ENCODE measurements at places on chromosomes 11 and 22.

GRCh38 chr11:117910525-117910924 is 18.7 kb downstream of the TMPRSS13 start:
- no peak for DNase-seq

- DNase-seq: no peak
Measured at GRCh38 chr22:47276450-47276820, 514.0 kb downstream of the TBC1D22A start.

DNA sequence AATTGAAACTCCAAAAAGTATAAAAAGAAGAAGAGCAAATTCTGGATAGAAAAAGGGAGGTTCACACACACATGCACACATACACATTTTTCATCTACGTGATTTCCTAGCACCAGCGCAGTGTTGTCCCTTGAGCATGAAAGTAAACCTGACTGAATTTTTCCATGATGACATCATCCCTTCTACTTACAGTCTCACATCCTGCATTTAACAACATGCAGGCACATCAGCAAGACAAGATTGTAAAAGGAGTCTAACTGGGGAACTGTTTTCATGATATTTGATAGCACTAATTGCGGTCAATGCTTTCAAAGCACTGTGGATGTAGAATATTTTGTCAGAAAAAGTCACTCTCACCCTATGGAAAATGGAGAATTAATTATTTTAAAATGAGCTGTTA is 36.6 kb downstream of the GAS2 start:
- DNase-seq: no peak

- DNase-seq: no peak
Measured at GRCh38 chr22:39475337-39475736, 18.5 kb downstream of the MGAT3 start.

DNA sequence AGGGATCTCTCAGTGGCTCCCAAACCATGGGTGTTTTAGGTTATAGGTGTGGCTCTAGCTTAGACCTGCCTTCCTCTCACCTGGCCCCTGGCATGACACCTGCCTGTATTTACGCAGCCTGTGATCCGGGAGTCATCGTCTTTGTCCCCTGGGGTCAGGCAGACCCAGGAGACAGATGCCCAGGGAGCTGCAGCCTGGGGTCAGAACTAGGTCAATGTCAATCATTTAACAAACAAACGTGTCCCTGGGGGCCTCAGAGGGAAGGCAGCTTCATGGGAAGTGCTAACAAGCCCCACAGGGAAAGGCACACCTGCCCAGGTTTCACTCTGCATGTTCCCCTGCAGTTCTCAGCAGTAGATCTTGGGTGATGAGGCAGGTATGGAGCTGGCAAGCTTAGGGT is 12.0 kb downstream of the BACE1-AS start:
- DNase-seq: no peak

DNA sequence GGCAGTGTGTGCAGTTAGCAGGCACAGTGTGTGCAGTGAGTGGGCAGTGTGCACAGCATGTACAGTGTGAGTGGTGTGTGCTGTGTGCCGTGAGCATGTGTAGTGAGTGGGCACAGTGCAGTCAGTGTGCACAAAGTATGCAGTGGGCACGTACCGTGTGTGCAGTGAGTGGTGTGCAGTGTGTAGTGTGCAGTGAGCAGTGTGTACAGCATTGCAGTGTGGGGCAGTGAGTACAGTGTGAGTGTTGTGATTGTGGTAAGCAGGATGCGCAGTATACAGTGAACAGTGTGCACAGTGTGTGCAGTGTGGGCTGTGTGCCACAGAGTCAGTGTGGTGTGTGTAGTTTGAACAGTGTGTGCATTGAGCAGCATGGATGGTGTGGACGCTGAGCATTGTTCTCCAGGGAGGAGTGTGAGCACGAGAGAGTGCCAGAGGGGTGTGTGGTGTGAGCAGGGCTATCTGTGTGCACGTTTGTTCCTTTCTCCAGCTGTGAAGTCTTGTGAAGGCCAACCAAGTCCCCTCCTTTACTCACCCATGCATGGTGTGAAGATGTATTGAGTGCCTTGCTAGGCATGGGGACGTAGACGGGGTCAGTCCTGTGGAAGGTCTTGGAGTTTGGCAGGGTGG is 3.0 kb downstream of the SHANK3 start:
- no peak for DNase-seq

- DNase-seq: peak; percentile 20
Measured at GRCh38 chr11:126561327-126561893, 205.9 kb downstream of the ST3GAL4 start.

GRCh38 chr11:130478204-130478701 is 29.8 kb downstream of the ADAMTS15 start:
- peak; percentile 73 for DNase-seq

GRCh38 chr22:32820131-32821119 is 18.9 kb downstream of the TIMP3 start:
- DNase-seq: no peak

DNA sequence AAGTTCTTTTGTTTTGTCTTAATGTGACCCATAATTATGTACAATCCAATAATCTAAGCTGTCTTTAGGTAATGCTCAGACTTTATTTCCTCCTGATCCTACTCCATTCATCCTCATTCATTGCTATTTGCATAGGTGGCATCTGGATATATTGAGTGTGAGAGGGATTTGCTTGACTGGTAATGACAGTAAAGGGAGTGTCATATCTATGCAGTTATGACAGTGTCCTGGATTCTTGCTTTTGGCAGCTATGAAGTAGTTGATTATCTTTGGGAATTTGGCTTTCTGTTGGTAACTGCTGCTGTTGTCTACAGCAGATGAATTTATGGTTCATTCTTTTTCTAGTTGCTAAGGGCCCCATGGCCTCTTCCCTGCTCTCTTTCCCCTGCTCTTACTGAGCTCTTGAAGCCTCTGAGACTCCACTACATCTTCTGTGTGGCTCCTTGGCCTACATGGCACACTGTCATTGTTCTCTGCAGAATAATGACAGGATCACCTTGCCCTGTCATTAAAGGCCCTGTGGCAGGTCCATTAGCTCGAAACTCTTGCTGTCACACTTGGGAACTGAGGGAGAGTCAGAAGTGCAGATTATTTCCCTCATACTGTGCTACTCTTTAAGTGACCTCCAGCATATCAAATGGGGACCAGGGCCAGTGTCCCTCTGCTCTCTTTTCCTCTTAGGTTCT is 20.1 kb upstream of the ACAT1 start:
- DNase-seq: no peak

DNA sequence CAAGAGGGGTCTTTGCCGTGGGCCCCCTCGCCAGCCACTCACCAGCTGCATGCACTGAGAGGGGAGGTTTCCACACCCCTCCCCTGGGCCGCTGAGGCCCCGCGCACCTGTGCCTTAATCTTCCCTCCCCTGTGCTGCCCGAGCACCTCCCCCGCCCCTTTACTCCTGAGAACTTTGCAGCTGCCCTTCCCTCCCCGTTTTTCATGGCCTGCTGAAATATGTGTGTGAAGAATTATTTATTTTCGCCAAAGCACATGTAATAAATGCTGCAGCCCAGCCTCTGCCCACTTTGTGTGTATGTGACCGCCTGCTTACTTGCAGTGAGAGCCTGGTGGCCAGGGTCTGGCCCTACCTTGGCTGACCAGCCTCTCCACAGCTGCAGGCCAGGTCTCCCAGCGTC is 2.8 kb upstream of the CRACR2B start:
- no peak for DNase-seq

DNA sequence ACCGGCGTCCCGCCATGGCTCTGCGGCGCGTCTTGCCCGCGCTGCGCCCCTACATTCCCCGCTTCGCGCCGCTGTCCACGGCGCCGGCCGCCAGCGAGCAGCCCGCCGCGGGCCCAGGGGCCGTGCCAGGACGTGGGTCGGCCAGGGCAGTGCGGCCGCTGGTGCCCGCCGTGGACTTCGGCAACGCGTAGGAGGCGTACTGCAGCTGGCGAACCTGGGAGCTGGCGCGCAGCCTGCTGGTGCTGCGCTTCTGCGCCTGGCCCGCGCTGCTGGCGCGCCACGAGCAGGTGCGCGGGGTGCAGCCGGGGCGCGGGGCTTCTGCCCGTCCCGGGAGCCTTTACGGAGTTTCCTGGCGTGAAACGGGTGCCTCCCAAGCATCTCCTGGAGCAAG is 20.1 kb downstream of the DGCR6L start:
- peak; percentile 79 for DNase-seq

- DNase-seq: no peak
Measured at GRCh38 chr11:130813638-130814037, 102.6 kb downstream of the SNX19 start.

DNA sequence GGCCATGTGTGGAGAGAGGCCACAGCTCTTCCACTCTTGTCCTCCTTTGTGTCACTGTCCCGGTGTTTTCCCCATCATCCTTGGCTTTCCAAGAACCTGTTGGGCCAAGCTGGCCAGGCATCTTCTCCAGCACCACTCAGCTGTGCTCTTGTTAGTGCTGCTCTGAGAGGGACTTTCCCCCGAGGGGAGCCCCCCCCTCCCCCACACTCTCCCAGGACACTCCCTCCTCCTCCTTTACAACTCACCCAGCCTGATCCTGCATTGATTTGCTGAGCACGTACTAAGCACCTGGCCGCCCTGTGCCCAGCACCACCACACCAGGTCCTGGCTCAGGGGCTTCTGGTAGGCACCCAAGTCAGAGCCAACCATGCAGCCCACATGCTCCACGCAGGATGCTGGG is 13.2 kb downstream of the TP53AIP1 start:
- peak; percentile 39 for DNase-seq

DNA sequence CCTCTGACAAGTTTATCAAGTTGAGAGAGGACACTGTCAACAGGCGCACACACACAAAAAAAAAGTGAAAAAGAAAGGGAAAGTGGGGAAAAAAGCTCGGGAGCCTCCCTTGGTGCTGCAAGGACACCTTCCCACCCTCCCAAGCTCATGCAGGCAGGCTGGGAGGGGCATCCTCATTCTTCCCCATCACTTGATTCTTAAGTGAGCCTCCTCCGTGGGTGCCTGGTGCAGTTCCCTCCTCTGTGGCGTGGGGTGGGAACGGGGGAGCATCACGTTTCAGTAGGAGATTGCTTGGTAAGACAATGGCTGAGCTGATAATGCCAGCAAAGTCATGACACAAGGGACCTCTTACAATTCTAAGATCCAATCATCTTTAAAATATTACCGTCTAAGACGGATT is 108.8 kb downstream of the NXPE2 start:
- DNase-seq: no peak

- no peak for DNase-seq
Measured at GRCh38 chr22:27679176-27679575, 122.4 kb downstream of the MN1 start.

- peak; percentile 36 for DNase-seq
Measured at GRCh38 chr22:39543095-39543494, 10.5 kb upstream of the RPS19BP1 start.

DNA sequence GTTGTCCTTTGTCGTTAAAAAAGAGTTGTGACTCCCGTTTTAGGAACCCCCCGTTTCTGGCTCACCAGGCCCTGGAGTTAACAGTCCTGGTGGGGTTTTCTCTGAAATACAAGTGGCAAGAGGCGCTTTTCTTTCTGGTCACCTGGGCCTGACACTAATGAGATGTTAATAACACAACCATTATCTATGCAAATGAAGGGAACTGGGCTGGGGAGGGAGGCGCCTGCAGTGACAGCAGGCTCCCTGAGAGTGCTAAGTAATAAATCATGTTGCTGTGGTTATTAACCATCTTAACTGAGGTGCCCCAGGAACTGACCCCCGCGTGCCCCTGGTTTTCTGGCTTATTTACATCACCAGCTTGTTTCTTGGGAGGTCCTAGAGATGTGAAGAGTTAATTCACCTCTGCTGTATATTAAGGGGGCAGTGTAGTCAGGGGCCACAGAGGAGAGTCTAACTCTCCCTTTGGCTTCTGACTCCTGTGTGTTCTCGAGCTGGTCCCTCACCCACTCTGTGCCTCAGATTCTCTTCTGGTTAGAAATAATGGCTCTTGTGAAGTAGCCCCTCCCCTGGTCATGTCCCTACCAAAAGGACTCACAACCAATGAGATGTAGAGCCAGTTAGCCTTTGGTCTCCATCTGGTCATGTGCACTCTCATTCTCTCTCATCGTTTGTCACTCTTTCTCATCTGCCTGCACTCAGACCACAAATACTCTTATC is 276.6 kb upstream of the CADM1 start:
- DNase-seq: no peak

- DNase-seq: no peak
Measured at GRCh38 chr11:24965748-24966147, 468.9 kb downstream of the LUZP2 start.

DNA sequence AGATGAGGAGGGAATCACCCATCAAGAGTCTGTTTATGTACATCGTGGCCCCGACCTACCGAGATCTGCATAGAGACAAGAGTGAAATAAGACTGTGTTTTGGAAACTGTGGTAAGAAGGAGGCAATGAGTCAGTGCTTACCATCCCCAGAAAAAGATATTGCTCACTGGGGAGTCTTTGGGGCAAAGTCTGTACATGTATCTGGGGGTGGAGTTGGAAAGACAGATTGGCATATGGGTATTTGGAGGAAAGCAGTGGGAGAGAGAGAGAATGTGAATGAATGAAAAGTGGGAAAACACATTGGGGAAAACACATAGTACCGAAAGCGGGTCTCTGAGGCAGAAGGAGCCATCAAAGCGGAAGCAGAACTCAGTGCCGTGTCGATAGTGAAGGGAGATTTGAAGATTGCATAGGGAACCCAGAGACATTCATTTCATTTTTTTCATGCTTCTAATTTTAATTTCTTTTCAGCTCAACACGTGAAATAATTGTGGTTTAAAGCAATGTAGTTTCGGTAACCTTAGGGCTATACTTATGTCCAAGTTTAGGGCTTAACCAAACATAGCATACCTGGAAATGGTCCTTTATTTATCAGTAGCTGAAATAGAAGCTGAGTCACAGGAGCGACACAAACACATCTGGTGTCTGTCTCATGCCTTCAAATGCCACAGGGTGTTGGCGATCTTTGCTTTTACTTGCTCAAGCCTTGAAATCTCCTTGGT is 98.6 kb upstream of the CD44 start:
- no peak for DNase-seq

DNA sequence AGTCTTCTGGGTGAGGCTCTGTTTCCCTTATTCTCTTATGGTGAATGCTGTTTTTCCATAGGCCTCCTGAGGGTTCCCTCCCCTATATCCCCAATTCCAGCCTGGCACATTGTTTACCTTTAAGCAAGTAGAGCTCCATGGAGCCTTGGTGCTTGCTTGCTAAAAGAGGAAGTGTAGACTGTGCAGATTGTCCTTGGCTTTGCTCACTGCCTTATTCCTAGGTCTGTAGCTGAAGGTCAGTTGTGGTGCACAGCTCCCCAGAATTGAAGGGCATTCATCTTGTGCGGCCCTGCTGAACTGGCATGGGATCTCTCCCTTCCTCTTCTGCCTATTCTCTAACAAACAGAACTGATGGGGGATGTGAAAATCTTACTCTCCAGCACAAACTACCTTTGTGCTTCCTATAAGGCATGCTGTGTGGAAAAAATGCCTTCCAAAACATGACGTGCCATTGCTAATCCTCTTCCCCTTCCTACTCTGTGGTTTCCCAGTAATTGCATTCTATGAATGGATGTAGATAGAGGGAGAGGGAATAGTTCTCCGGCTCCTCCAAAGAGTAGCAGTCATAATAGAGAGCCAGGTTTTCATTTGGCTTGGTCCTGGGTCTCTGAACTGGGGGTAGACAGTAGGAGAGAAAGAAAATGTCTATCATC is 34.2 kb upstream of the PLET1 start:
- no peak for DNase-seq

GRCh38 chr11:34260072-34260575 is 97.7 kb downstream of the ABTB2 start:
- no peak for DNase-seq

- no peak for DNase-seq
Measured at GRCh38 chr11:28625532-28625931, 517.3 kb downstream of the METTL15 start.

- peak; percentile 27 for DNase-seq
Measured at GRCh38 chr11:24496736-24497725, at the start of gene LUZP2. LUZP2 (plus strand) TSS chr11:24497053.

GRCh38 chr22:28105413-28105812 is 186.4 kb upstream of the PITPNB start:
- no peak for DNase-seq

Data from thyroid gland (tissue), 4 donors.